Adipocyte (in vitro differentiated cells): ENCODE measurements at places on chromosomes 1 and 21.

- peak; percentile 47 for DNase-seq
Measured at GRCh38 chr21:42677339-42678321, 24.2 kb downstream of the PDE9A start.

DNA sequence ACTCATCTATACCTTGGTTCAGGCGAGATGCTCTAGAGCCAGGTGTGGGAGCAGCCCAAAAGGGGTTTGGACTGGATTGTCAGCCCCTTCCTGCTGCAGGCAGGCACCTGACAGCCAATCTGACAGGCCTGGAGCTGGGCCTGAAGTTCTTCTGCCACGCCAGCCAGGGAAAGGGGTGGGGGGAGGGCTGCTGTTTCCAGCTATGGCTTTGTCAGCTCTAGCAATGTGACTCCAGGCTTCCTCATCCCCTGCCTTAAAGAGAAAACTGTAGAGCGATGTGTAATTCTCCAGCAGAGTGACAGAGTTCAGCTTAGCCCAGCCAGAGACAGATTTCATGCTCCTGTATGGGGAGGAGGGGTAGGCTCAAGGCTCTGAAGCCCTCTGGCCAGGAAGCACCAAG lies 30.3 kb downstream of the WNT4 start:
- no peak for DNase-seq

GRCh38 chr1:152035539-152036266 lies 1.1 kb downstream of the S100A11 start:
- peak; percentile 77 for DNase-seq

- no peak for DNase-seq
Measured at GRCh38 chr1:66607458-66607857, 73.5 kb downstream of the SGIP1 start.

DNA sequence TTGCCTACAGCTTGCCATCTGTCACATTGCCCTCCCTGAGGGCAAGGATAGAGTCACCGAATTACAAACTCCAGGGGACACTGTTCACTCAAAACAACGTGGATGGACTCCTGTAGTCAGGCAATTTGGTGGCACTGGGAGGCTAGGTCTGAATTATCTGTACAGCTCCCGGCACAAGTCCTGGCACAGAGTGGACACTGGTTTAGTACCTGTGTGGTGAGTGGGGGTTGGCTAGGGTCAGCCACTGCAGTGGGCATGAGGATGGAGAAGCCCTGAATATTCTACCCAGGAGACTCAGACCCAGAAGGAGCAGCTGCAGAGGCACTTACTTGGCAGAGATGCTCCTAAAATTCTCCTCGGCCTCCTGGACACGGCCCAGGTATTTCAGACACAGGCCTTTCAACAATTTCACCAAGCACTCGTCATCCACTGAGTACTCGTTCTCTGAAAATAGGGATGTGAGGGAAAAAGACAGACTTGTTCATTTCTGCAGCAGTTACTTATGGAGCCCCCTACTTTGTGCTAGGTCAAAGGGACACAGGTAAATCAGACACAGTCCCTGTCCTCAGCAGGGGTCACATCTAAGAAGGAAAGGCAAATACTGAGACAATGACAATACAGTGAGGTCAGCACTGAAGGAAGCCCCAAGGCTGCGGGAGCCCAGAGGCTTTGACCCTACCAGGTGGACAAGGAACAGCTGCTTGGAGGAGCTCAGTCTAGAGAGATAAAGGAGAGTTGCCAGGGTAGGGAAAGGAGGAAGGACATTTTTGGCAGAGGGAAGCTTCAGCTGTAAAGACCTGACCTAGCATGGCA lies 40.5 kb downstream of the TTC39A start:
- DNase-seq: no peak

GRCh38 chr1:180916012-180916770 lies 3.5 kb downstream of the KIAA1614 start:
- no peak for DNase-seq

- no peak for DNase-seq
Measured at GRCh38 chr21:25428537-25428936, 178.7 kb downstream of the MRPL39 start.

DNA sequence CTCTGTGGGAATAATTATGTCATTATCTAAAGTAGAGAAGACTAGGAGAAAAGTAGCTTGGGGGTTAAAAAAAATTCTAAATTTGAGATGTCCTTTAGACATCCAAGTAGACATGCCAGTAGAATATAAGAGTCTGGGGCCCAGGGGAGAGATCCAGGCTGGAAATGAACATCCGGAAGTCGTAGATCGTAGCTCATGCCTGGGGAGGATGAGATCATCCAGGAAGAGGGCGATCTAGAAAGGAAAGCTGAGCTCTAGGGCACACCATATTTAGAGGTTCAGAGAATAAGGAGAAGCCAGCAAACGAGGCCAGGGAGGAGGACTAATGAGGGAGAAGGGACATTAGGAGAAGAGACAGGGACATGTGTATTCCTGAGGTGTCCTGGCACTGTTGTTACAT lies 12.2 kb downstream of the NGF start:
- no peak for DNase-seq

- no peak for DNase-seq
Measured at GRCh38 chr1:23575226-23575810, 16.0 kb upstream of the ID3 start.

DNA sequence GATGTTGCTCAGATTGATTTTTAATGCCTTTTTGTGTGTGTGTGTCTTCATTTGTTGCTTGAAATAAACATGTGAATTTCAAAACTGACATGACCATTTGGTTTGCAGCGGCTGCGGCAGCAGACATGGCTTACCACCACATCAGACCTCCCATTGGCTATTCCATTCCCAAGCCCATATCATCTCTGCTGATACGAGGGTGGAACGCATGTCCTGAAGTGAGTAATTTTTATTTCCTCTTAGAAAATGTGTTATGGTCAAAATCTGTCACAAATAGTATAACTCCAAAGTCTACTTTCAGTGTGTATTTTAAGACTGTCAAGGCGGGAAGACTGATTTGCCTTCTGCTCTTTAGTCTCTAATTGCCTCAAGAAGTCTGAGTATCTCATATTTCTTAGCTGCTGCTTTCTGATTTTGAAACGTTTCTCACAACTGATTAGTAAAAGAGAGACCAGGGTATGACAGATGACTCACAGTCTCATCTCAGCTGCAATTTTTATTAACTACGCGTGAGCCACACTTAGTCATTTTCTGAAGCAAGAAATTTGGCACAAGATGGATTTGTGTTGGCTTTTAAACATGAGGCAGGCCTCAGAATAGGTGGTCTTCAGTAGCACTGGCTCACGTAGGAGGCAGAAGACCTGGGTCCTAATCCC lies 49.0 kb downstream of the LRRC53 start:
- peak; percentile 5 for DNase-seq

- no peak for DNase-seq
Measured at GRCh38 chr1:212825798-212826452, 21.5 kb downstream of the SPATA45 start.

DNA sequence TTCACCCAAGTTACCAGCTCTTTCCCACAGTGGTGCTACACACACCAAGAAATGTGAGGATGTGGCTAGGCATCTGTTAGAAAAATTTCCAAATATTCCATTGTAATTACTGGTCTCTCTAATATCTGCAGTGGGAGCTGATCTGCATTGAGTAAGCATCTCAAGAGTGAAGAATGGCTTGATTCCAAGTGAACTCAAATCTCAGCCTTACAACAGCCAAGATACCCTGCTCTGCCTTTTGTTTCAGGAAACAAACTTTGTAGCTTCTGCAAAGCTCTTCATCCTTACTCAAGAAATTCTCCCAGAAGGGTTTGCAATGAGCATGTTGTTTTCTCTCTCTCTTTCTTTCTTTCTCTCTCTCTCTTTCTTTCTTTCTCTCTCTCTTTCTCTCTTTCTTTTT lies 181.1 kb downstream of the FCRL5 start:
- peak; percentile 4 for DNase-seq

GRCh38 chr1:108082738-108083562 lies 117.2 kb downstream of the SLC25A24 start:
- DNase-seq: no peak

GRCh38 chr1:101257500-101258325 lies 20.9 kb downstream of the S1PR1 start:
- no peak for DNase-seq

- DNase-seq: peak; percentile 1
Measured at GRCh38 chr1:39954324-39954869, 548 bp upstream of the MFSD2A start.

GRCh38 chr21:42707207-42707830 lies 53.9 kb downstream of the PDE9A start:
- no peak for DNase-seq

GRCh38 chr1:2530513-2531361 lies 674 bp upstream of the HES5 start:
- DNase-seq: no peak

GRCh38 chr1:156509424-156510034 lies 9.0 kb upstream of the MEF2D start:
- no peak for DNase-seq

GRCh38 chr1:59132295-59132694 lies 164.6 kb upstream of the FGGY start:
- no peak for DNase-seq

GRCh38 chr1:188641566-188642211 lies 1812.9 kb downstream of the PLA2G4A start:
- DNase-seq: no peak

DNA sequence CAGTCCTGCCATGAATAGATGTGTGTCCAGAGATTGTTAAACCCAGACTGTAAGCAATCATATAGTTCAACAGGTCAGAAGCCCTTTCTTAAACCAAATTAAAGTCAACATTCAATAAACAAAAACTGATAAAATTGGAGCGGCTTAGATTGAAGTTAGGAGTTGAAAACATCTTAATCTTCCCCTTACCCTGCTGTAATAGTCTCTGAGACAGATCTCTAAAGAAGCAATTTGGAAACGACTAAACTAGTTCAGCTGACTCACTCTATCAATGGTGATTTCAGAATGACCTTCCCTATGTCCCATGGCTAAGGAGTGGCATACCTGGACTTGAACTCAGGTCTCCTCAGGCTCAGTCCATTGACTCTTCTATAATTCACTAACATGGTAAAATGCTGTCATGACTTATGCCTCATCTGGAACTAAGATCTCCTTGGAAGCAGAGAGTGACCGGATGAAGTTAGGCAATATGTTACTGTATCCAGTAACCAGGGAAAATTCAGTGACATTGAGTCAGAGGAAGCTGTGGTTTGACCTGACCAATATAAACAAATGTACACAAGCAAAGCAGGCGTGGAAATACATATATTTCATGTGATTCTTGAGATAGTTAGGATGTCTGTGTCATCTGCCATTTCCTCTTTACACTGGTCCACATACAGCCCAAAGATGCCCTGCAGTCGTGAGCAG lies 30.1 kb downstream of the SGIP1 start:
- DNase-seq: peak; percentile 96

DNA sequence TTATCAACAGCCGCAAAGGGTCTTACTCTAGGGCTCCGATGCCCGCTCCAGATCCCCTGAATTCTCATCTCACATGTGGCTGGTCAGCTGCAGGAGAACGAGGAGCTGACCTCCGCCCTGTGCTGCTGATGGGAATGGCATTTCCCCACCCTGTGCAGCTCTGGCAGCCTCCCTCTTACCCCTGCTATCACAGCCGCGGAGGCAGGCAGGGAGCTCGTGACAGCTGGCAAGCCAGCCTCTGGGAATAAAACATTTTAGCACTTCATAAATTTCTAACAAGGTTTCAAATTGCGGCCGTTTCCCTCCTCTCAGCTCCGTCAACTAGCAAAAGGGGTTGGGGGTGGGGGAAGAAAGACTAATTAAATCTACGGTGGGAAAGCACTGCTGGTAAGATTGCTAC lies 81.1 kb downstream of the DSCAM start:
- DNase-seq: no peak

DNA sequence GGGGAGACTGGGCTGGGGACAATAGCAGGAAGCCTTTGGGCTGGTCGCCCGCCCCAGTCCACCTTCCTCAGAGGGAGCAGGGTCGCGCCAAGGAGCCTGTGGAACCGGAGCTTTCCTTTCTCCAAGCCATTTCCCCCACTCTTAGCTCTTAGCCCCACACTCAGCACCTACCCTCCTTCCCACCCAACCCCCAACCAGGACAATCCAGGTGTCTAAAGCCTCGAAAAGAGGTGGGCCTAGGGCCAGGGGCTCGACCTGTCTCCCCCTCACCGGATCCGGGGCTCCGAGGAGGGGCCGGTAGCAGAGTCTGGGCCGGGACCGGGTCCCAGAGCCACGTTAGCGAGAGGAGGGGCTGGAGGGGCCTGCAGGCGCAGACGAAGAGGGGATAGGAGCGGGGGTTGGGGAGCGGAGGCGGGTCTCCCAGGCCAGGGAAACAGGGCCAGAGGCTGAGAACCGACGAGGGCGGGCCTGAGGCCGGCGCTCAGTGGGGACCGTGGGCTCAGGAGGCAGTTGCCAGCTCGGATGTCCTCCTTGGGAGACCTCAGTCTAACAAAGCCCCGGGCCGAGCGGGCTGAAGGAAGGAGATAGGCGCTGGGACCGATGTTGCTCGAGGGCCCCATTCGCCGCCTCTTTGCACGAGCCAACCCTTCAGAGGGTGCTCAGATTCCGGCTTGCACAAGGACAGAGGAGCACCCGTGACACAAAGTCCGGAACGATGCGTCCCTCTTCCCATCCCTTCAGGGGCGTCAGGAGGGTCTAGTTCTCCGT lies 943 bp downstream of the SEMA6C start:
- DNase-seq: peak; percentile 60

DNA sequence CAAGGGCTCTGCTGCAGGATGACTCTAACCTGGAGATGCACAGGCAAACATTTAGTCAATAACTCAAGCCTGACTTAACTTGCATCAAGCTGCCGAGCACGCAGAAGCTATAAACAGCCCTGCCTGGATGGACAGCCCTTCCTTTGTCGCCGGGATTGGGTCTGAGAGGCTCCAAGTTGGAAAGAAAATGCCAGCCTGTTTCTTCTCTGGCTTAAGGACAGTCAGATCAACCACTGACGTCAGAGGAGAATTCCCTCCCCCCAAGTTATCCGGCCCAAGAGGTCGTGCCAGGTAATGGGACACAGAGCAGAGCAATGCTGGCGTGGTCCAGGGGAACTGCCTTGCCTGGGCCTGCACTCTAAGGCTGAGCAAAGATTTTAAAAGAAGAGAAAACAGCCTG lies 27.1 kb upstream of the LRRC38 start:
- DNase-seq: no peak

DNA sequence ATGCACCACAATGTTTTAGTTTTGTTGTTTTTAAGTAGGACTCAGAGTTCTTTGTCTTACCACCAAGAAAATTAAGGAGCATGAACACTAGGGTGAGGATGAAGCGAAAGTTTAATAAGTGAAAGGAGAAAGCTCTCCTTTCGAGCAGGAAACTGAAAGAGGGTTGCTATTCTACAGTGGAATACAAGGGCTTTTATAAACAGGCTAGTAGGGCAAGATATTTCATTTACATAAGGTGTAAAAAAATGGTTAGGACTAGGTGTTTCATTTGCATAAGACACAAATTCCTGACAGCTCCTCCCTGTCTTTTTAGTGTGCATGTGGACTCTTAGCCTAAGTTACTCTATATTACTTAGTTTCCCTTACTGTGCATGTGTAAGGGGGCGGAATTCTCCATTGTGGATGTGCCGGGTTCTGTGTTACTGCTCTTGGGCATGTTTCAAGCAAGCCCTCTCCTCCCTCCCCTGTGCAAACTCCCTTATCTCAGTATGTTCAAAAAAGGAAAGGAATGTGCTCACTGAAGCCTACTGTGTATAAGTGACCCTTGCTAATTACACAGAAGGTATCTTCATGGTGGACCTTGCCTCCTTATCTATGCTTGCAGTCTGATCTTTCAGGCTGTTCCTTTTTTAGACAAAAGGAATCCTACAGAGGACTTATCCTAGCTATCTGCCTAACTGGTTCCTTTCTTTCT lies 7.3 kb downstream of the TSHB start:
- DNase-seq: no peak
